Temporal lobe (tissue), 4 donors: ENCODE measurements at places on chromosomes 5 and 9. TPM values are rescaled to one million over a fixed set of nuclear protein-coding genes. Genes with fewer than 3 reads are reported as not detected.

Gene UNC13B
- total RNA-seq = 12.8 TPM

Gene CYLC2
- not detected for total RNA-seq

Gene INSL4
- total RNA-seq = not detected

Gene PHYHD1
- 1.2 TPM for total RNA-seq

Gene PCDHB7
- 8.9 TPM for total RNA-seq

Gene ANGPTL2
- total RNA-seq = 3.7 TPM

Gene ARL14EPL
- total RNA-seq = not detected

Gene PDE6A
- total RNA-seq = not detected

Gene C9orf50
- total RNA-seq = not detected

Gene TAF11L13
- total RNA-seq = not detected

Gene PHF24
- 25.6 TPM for total RNA-seq

Gene CCDC171
- 21.1 TPM for total RNA-seq

Gene AQP7
- total RNA-seq = not detected

Gene ACTBL2
- total RNA-seq = not detected

Gene GABRA1
- total RNA-seq = 19.4 TPM

Gene CENPK
- 5.4 TPM for total RNA-seq

Gene UCK1
- 16.0 TPM for total RNA-seq

Gene FBP1
- total RNA-seq = not detected

Gene LCN12
- total RNA-seq = 0.74 TPM

Gene UBE2R2
- 29.0 TPM for total RNA-seq

Gene WDR38
- total RNA-seq = 0.25 TPM

Gene OBP2B
- total RNA-seq = not detected
